ENCODE measurements at places on chromosomes 11 and 22. TPM values are rescaled to one million over a fixed set of nuclear protein-coding genes. Genes with fewer than 3 reads are reported as not detected.
A peak's percentile ranks its signal among the peaks of the same experiment; 100 is the strongest.

Gene CD248
- total RNA-seq: 0.99 TPM

Gene DDI1
- total RNA-seq: not detected

Gene OR52A1
- 12.1 TPM for total RNA-seq

- H3K4me1 ChIP-seq: peaks cover 7% of the 10 kb centered on the region
- H3K4me3 ChIP-seq: no peak overlapping the region
- no peaks in the 10 kb centered on the region for H3K27me3 ChIP-seq
- H3K27ac ChIP-seq: no peak overlapping the region
Observed at GRCh38 chr22:33302049-33302545, 243.9 kb upstream of the SYN3 start.

- peak; percentile 60 for DNase-seq
- no peaks in the 10 kb centered on the region for H3K36me3 ChIP-seq
- H3K4me3 ChIP-seq: no peak within 1 kb of the TSS
- peaks cover 40% of the 10 kb centered on the region for H3K27me3 ChIP-seq
- no peak within 1 kb of the TSS for H3K27ac ChIP-seq
Observed at GRCh38 chr11:124897674-124898262, at the start of gene ROBO4. TSS of gene ROBO4 (minus strand) at chr11:124897865. CDS start at chr11:124897795, 70 bp downstream.

All from endodermal cell (in vitro differentiated cells).